SW 1271 (cell line): ENCODE measurements at places on chromosomes 13 and 19.

DNA sequence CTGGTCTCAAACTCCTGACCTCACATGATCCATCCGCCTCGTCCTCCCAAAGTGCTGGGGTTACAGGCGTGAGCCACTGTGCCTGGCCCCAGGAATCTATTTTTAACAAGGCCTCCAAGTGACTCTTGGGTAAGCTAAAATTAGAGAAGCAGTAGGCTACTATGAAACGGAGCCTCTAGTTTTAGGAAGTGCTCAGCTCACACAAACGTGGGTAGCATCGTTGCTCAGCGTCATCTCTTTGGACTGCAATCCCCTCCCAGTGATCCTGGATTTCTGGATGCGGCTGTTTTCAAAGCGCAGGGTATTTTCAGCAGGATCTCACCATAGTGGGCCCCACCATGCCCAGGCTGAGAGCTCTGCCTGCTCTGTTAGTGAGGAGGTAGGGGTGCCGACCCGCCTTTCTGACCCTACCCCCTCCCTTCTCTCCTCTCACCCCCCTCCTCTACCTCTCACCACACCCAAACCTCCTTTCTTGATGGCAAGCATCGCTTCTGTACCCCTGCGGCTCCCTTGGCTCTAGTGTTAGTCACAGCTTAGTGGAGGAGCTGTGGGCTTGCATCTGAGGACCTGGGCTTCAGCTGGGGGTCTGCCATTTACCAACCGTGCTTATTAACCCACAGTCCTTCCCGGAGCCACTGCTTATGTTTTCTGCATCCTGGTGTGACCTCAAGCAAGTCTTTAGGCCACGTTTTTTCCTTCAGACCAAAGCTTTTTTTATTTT, 34.2 kb downstream of the GJA3 start:
- DNase-seq = no peak

DNA sequence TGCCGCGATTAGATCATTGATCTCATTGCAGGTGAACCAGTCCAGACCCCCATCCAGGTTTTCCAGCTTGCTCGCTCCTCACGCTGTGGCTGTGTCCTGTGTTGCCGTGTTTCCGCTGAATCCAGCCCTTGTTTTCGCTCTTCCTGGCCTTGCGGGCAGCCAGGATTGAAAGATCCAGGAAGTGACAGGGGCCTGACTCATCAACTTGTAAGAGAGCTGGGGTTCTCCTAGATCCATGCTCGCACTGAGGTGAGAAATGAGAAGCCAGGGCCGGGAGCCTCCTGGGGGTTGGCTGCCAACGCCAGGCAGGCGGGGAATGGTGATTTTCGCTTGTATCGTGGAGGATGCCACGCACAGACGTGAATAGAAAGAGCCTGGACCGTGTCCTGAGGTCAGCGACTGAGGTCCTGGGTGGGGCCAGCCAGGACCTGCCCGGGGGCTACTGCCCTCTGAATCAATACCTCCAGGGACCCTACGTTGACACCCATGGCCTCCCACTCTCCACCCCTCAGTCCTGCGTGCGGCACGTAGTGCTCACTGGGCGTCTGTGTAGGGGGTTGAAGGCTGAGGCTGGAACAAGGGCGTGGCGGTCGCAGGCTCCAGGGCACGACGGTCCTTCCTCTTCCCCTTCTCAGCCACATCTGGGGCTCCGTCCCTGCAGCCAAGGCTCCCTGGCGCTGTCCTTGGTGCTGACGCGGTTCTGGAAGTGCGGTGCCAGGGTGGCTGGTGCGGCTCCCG, 7.3 kb upstream of the PTPRH start:
- peak; percentile 91 for DNase-seq

DNA sequence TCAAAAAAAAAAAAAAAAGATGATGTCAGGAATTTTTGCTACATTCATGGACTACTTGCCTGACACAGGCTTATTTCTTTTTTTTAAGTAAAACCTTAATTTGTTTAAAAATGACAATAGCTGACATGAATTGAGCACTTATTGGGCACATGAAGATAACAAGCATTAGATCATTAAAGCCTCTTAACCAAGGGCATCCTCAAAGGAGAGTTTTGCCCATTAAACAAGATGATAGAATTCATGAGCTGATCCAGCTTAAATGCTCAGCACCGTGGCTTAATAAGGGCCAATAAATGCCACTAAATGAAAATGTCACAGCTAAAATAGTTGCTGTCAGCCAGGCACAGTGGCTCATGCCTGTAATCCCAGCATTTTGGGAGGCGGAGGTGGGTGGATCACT, 19.3 kb downstream of the FBXO17 start:
- no peak for DNase-seq

- no peak for DNase-seq
Observed at GRCh38 chr19:8150998-8151766, 1.8 kb upstream of the FBN3 start.
